ENCODE measurements at places on chromosomes 7 and 10. TPM values are rescaled to one million over a fixed set of nuclear protein-coding genes. Genes with fewer than 3 reads are reported as not detected.

Gene MMP21
- 0.34 TPM for total RNA-seq

Gene AKR1C8
- not detected for total RNA-seq

Gene KLF14
- total RNA-seq, result not detected

Gene MKX
- total RNA-seq, result 0.14 TPM

Gene MUC3A
- total RNA-seq, result not detected

Gene SORBS1
- 3.6 TPM for total RNA-seq

Gene DOCK4
- 155 TPM for total RNA-seq

Gene CLDN3
- total RNA-seq, result 1.4 TPM

Gene DNAH11
- 0.34 TPM for total RNA-seq

Gene CPN1
- total RNA-seq, result not detected

Gene SLC39A12
- total RNA-seq, result under 0.01 TPM

Gene ACTR3C
- total RNA-seq, result 9.5 TPM

Gene GSAP
- 5.4 TPM for total RNA-seq

Gene ITIH5
- 0.51 TPM for total RNA-seq

Gene RADIL
- total RNA-seq, result 3.9 TPM

Gene STK32C
- 6.1 TPM for total RNA-seq

Gene WASHC2A
- total RNA-seq, result 61.3 TPM

Gene RAB19
- total RNA-seq, result not detected

Gene LCOR
- 23.8 TPM for total RNA-seq

Gene RNF133
- 2.0 TPM for total RNA-seq

Data from dermis blood vessel endothelial cell (primary cell).